ENCODE measurements at places on chromosomes 13 and 19.
A peak's percentile ranks its signal among the peaks of the same experiment; 100 is the strongest.

- DNase-seq = no peak
These were observed 18.3 kb upstream of the ZNF846 start for GRCh38 chr19:9786819-9787218.

- no peak for DNase-seq
These were observed 217.9 kb upstream of the RXFP2 start for GRCh38 chr13:31521435-31521834.

GRCh38 chr13:59823486-59823885, 340.2 kb downstream of the DIAPH3 start:
- no peak for DNase-seq

DNA sequence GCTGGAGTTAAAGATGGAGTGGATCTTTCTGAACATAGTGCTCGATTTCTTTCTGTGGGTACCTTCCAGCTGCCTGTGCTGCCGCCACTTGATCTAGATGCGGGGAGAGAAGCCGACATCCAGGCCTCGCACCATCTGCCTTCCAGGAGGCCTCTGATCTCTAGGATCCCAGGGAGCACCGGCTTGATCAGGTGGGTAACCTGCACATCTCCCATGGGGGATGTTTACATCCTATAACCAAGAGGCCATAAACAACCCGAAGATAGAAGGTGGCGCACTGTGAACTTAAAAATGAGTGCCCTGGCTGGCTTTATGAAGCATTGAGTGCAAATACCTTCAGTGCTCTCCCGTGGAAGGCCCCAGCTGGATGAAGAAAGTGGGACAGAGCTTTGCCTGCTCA, at the start of gene C13orf42:
C13orf42 (minus strand) TSS at position 101 of the 400 bp plus-strand sequence; CDS start at position 36, 65 bp downstream.
- no peak for DNase-seq

- DNase-seq = no peak
These were observed 21.6 kb downstream of the SLC25A30 start for GRCh38 chr13:45396533-45397095.

GRCh38 chr19:31668921-31669320, 319.7 kb upstream of the TSHZ3 start:
- DNase-seq = no peak

GRCh38 chr19:45901912-45902650, at the start of gene MYPOP:
MYPOP (minus strand) TSS chr19:45902613; CDS start chr19:45901773, 840 bp downstream.
- DNase-seq = peak; percentile 58

- no peak for DNase-seq
These were observed 125.5 kb downstream of the TBC1D4 start for GRCh38 chr13:75356421-75356820.

DNA sequence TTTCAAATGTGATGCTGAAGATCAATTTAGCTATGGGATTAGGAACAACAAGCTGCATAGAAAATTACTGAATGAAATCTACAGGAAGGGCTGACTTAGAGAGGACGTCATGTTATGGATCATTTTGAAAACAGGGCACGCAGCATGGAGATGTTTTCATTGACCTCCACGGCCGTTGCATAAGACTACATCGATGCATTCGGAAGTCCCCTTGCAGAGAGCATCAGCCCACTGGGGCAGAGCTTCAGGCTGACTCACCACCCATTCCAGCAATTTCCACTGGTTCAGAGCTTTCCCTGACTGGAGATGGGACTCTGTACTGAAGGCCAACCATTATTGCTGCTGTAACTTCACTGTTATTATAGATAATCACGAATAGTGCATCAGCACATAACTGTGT, 305.3 kb downstream of the IRS2 start:
- DNase-seq = no peak

DNA sequence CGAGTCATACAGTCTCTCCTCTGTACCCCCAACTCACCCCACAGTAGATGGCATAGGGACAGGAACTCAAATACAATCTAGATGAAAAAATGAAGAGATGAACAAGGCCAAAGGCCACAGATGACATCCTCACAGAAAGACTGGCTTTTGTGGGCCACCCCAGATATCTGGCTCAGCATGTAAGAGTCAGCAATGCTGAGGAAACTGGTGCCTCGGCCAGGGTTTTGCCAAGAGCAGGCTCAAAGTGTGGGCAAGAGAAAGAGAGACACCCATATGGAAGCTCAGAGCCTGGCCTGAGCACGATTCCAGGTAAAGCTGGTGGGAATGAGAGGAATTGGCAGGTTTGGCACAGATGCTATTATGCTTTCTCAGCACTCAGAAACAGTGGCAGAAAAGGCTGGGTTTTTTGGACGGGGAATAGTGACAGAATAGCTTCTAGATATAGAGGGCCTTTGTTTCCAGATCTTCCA, 460.6 kb downstream of the FOXO1 start:
- no peak for DNase-seq

DNA sequence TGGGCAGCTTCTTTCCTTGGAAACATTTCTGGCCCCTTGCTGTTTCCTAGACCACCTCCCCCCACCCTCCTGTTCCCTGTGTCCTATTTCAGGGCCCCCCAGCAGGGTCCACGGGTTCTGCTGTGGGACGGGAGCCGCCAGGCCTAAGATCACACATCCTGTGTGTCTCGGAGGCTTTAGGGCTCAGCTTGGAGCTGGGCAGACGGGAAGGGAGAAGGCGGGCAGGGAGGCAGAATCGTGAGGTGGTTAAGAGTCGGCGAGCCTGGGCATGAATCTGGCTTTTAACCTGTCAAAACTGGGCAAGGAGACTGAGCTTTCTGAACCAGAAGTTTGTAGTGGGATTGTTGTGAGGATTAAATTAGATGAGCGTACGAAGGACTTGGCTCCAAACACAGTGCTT, 4.8 kb downstream of the KCNC3 start:
- DNase-seq = peak; percentile 21

- no peak for DNase-seq
These were observed 581 bp downstream of the RPL18 start for GRCh38 chr19:48618278-48618915.

GRCh38 chr13:50732712-50733111, 110.8 kb downstream of the DLEU7 start:
- no peak for DNase-seq

- no peak for DNase-seq
These were observed 30.0 kb downstream of the MYH14 start for GRCh38 chr19:50233308-50233910.

DNA sequence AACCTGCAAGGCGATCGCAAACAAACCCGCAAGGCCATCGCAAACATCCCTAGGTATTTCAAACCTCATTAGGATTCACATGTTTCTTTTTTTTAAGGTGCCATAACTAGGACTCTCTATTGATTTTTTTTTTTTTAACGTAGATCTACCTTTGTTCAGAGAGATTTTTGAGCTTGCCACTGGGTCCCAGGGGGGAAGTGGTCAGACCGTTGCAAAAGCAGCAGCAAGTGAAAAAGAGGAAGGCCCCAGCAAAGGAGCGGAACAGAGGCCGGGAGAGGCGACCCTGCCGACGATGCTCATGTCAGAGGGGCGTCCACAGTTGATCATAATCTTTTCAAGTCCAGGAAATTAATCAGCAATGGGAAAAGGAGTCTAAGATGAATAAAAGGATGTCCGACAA, 32.7 kb upstream of the FLT1 start:
- no peak for DNase-seq

DNA sequence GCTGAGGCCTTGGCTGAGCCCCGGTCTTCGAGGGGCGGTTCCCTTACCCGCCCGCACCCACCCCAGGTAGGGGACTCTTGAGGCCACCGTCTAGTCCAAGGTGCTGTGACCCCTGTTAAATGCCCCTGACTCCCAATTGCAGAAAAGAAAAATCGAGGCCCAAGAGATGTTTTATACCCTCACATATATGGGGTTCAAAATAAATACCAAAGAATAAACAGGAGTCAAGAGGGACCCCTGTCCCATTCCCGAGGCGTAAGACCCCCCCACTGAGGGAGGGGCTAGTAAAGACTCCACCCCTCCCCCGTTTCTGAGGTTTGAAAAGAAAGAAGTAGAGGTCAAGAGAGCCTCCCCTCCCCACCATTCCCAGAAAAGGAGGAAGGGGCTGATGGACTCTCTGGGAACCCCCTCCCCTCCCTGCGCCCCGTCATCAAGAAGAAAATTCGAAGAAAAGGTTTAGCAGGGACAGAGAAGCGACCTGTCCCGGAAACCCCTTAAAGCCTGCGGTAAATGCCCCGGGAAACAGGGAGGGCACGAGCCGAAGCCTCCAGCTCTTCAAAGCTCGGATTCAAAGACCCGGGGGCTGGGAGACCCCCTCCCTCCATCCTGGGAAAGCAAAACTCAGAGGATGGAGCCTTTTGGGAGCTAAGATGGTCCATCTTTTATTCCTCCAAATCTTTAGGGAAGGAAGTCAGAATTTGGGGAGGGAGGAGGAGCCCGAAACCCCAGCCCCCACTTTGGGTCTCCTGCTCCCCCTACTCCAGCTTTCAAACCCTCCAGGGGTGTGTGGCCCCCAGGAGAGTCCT, 755 bp upstream of the RAB3A start:
- no peak for DNase-seq

GRCh38 chr19:4215807-4216206, 13.5 kb upstream of the EBI3 start:
- DNase-seq = no peak

GRCh38 chr19:16041299-16041990, 34.9 kb upstream of the TPM4 start:
- DNase-seq = peak; percentile 79

DNA sequence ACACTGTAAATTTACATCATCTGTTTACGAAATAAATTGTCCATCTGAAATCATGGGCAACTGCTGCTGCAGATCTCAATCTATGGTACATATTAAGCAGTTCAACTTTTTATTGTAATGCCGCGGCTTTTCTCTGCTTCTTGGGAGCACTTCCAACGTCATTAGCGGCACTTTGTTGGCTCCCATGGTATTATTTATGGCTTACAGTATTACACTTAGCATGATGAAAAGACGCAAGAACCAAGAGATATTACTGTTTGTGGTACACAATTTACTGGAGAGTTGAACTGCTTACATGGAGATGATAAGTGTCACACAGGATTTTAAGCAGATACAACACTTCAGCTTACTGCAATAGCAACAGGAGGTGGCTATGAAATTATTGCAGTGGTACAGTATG, 442.1 kb downstream of the PCDH20 start:
- no peak for DNase-seq
